ENCODE measurements at places on chromosomes 3 and 15. TPM values are rescaled to one million over a fixed set of nuclear protein-coding genes. Genes with fewer than 3 reads are reported as not detected.

The SMCO1 gene
- total RNA-seq = not detected

DNA sequence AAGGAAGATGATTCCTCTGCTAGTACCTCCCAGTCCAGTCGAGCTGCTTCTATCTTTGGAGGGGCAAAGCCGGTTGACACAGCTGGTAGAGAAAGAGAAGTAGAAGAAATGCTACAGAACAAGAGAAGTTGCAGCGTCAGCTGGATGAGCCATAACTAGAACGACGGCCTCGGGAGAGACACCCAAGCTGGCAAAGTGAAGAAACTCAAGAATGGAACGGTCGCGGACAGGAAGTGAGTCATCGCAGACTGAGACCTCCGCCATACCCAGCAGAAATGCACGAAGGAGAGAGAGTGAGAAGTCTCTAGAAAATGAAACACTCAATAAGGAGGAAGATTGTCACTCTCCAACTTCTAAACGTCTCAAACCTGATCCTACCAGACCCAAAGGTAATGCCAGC lies 19.0 kb upstream of the PARP14 start:
- H3K4me1 ChIP-seq = no peaks in the 10 kb centered on the region
- H3K36me3 ChIP-seq = no peaks in the 10 kb centered on the region
- H3K27ac ChIP-seq = no peak overlapping the region
- H3K27me3 ChIP-seq = no peaks in the 10 kb centered on the region
- no peak for DNase-seq

The NME9 gene
- not detected for total RNA-seq

DNA sequence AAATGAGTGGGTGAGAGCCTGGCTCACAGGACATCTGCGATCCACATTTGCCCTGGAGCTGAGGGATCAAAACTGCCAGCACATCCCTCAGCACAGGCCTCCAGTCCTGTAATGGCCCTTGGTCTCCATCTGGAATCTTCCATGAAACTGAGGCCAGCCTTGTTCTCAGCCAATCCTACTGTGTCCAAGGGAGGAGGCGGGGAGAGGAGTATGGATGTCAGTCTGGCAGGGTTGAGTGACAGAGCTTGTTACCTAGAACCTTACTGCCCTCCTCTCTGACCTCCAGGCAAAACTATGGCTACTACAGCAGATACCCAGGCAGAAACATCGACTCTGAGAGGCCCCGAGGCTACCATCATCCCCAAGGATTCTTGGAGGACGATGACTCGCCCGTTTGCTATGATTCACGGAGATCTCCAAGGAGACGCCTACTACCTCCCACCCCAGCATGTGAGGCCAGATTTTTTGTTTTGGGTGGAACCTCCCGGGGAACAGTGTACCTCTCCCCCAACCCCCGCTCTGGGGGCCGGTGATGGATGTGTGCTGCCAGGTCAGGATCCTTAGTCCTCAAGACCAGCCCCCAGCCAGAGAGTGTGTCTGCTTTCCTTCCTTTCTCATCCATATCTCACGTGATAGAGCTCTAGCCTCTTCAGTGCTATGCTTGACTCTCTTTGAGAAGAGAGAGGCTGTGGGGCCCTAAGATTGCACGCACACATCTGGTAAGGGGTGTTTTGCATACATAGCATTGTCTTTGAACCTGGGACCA lies 41.3 kb downstream of the CHDH start:
- H3K27me3 ChIP-seq = no peaks in the 10 kb centered on the region
- H3K36me3 ChIP-seq = no peaks in the 10 kb centered on the region
- peak; percentile 45 for DNase-seq
- no peaks in the 10 kb centered on the region for H3K4me1 ChIP-seq
- no peak overlapping the region for H3K27ac ChIP-seq
- H3K4me3 ChIP-seq = no peak overlapping the region

The NXPE3 gene
- 15.9 TPM for total RNA-seq

Data from upper lobe of right lung (tissue), 1 donor.